ENCODE measurements at places on chromosomes 13 and 19.

- no peak for DNase-seq
Observed at GRCh38 chr13:39740761-39741160, 85.3 kb downstream of the COG6 start.

GRCh38 chr13:104832231-104832630, 1703.2 kb downstream of the EFNB2 start:
- no peak for DNase-seq

DNA sequence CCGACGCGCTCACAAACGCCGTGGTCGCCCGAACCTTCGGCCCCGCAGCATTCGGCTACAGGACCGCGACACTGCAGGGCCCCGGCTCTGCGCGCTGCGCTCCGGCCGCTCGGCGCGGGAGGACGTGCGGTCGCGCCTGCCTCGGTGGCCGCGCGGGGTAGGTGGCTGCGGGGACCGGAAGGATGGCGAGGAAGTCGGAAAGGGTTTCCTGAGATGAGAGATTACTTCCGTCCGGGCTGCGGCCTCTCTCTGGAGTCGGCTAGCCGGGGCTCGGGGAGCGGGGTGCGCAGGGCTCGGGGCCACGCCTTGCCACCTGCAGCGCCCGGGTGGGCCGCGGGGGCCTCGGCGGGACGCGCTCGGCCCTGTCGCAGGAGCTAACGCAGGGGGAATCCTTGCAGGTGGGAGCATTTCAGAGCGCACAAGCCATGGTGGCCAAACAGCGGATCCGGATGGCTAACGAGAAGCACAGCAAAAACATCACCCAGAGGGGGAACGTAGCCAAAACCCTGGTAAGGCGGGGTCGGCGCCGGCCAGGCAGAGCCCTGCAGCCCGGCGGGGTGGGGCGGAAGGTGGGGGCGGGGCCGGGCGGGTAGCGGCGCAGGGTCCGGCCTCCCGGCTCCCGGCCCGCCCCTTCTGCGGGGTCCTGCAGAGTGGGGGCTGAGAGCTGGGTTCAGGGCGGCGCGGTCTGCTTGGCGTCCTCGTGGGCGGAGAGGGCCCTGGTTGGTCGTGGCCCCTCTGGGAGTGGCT, at the start of gene SERP2:
SERP2 (plus strand) TSS at position 224 of the 747 bp plus-strand sequence; CDS start at position 426, 202 bp downstream.
- DNase-seq: peak; percentile 62

DNA sequence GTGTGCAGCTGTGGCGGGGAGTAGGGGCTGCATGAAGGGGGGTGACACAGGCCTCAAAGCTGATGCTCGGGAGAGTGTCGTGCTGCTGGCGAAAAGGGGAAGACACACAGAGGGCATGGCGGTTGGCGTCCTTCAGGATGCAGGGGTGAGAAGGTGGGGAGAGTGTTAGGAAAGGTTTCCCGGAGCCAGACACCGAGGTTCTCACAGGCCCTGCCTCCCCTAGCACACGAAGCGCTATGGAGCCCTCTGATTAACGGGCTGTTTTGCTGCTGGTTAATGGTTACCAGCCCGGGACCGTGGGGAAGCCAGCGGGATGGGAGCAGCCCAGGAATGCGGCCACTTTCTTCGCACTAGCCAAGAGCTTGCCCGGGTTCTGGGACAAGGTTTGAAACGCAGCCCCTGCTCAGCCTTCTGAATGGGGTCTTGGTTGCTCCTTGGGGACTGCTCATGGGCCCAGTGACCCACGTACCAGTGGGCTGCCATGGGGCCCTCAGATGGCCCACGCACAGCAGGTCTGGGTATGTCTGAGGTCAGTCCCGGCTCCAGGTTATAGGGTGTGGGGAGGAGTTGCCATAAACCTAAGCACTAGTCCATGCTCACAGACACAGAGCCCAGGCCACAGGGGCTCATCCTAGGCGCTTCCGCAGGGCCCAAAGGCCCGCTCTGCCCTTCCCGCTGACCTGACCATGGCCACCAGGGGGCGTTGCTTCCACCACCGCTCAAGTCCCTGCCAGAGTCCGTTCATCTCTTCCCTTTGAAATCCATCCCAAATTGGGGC, 31.3 kb upstream of the ISYNA1 start:
- peak; percentile 82 for DNase-seq

DNA sequence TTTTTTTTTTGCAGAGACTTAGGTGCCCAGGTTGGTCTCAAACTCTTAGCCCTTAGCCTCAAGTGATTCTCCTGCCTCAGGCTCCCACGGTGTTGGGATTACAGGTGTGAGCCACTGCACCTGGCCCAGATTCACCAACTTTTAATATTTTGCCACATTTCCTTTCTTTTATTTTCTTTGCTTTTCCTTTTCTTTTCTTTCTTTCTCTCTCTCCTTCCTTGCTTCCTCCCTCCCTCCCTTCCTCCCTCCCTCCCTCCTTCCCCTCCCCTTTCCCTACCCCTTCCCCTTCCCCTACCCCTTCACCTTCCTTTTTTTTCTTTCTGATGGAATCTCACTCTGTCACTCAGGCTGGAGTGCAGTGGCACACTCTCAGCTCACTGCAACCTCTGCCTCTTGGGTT, 35.3 kb downstream of the BICRA start:
- DNase-seq: no peak

DNA sequence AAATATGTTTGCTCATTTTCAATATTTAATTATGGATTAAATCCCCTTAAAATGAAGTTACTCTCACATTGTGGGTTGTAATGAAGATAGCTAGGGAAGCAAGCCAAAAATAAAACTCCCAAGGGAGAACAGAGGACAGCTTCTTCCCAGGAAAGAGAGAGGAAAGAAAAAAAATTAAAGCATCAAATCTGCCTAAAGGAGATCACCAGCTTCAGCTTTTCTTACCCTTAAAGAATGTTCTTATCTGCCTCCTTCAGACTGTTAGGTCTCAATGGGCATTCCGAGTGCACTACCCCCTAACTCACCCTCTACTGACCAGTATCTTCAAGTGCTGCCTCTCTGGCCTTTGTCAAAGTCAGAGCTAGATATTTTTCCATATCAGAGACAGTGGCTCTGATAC, 55.2 kb downstream of the XPO4 start:
- no peak for DNase-seq

GRCh38 chr19:50358483-50359327, 6.7 kb downstream of the NAPSA start:
- DNase-seq: peak; percentile 72

- DNase-seq: no peak
Observed at GRCh38 chr19:33730858-33731607, 65.6 kb upstream of the KCTD15 start.

GRCh38 chr19:33864311-33864850, 67.7 kb downstream of the KCTD15 start:
- DNase-seq: no peak

DNA sequence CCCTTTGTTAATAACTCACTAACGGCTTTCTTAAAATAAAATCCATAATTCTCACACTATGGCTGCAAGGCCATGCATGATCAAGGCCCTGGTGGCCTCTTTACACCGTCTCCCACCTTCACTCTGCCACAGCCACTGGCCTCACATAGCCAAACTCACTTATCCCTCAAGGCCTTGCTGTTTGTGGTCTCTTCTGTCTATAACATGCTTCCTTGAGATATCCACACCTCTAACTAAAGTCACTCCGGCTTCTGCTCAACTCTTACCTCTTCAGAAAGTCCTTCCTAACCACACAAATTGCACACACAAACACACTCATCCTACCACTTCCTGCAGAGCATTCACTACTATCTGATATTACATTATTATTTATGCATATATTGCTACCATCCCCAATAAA, 262.5 kb downstream of the DIAPH3 start:
- no peak for DNase-seq

- no peak for DNase-seq
Observed at GRCh38 chr19:33712268-33712667, 84.4 kb upstream of the KCTD15 start.

DNA sequence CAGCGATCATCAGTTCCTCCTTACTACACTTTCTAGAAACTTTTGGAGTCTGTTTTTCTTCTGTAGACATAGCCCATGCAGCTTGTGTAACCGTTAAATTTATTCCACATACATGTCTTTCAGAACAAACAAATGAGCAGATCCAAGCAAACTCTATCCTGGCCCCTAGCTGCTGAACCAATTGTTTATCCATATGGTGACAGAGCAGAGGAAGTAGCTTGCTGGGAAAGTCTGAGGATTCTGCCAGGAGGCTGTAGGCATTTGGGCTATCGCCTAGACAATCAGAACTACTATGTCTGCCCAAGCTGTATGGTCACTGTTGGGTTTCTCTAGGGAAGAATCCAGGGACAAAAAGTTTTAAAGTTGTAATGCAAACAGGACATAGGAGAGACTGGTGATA, 343.7 kb downstream of the SPRY2 start:
- no peak for DNase-seq

GRCh38 chr19:14119644-14120496, 2.3 kb upstream of the PRKACA start:
- DNase-seq: no peak

GRCh38 chr19:15166700-15167099, 34.1 kb downstream of the NOTCH3 start:
- no peak for DNase-seq

- no peak for DNase-seq
Observed at GRCh38 chr19:6421075-6422014, 3.3 kb downstream of the KHSRP start.

GRCh38 chr19:7928741-7929701, 3.1 kb upstream of the CTXN1 start:
- DNase-seq: peak; percentile 77

- DNase-seq: no peak
Observed at GRCh38 chr13:113827021-113827420, 36.9 kb downstream of the GAS6 start.

DNA sequence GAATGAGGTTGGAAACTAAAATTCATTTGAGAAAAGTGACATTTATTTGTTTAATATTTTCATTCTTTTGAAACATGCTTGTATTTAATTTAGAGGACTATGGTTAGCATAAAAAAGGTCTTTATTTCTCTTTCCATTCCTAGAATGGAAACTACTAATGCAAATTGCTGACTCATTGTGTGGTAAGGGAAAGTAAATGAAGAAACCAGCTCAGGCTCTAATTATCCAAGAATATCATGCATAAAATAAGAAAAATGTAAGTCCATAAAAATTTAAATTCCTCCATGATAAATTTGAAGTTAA, 777.0 kb upstream of the SLITRK1 start:
- DNase-seq: no peak

- DNase-seq: no peak
Observed at GRCh38 chr13:107250628-107251027, 682.7 kb upstream of the ARGLU1 start.

- peak; percentile 17 for DNase-seq
Observed at GRCh38 chr13:41802684-41803444, 158.0 kb downstream of the VWA8 start.

DNA sequence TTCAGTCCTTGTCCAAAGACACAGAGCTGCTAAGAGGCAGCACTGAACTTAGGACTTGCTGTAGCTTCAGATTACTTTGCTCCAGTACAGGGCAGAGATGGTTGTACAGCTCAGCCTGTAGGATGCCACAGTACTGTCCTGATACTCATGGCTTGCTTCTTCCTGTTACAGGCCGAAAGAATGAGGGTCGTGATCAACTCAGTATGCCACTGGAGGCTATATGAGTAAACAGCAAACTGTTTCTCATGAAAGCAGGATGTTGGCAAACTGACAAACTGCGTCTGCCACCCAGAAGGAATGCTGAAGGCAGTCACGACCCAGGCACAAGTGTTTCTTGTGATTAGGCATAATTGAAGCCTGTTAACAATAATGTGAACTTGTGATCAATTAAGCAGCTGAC, 2.8 kb downstream of the ZNF749 start:
- DNase-seq: no peak

DNA sequence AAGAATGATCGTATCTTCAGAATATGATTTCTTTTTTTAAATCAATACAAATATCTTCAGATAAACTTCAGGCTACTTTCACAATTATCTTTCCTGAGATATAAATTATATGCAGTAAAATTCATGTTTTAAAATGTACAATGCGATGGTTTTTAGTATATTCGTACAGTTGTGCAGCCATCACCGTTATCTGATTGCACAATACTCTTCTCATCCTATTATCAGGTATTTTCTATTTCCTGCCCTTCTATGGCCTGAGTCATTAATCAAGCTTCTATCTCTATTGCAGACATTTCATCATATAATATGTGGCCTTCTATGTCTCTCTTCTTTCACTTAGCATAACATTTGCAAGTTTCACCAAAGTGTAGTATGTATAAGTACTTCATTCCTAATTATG, 1360.2 kb upstream of the SLC10A2 start:
- no peak for DNase-seq

DNA sequence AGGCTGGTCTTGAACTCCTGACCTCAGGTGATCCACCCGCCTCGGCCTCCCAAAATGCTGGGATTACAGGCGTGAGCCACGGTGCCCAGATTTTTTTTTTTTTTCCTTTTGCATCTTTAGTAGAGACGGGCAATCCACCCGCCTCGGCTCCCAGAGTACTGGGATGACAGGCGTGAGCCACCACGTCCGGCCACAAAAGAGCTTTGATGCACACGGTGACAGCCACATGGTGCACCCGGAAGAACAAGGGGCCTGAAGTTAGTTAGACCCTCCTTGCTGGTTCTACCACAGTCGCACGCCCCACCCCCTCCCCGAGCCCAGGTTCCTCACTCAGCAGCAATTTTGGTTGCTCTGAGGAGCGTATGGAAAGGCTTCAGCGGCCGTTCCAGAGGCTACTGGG, 54.2 kb upstream of the USE1 start:
- no peak for DNase-seq

DNA sequence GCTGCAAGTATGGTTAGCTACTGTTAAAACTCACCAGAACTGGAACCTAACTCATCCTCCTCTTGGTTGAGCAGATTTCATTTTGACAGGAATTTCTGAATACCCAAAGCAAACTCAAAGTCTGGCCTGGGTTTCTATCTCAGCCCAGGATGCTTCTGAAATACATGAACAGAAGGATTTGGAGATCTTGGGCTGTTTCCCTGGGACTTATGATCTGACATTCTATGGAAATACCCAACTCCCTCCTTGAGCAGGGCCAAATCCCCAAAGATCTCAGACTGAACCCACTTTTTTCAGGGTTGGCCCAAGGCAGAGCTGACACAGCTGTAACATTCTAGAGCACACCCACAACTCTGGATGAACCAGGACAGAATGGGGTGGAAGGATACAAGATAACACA, 1.1 kb upstream of the ITM2B start:
- DNase-seq: no peak

DNA sequence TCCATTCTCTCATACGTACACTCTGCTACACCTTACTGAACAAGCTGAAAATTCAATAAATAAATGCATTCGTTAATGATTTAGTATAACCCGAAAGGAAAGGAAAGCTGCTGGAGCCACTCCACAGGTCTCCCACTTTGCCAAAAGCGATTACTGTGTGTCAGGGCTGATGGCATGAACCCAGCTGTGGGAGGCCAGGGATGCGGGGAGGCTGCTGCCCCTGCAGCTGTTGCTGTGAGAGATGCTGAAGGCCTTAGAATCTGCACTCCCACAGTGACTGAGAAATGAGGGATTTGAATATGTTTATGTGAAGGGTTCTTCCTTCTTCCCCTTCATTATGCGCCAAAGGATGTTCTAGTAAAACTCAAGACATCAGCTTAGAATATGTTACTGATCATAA, 58.7 kb upstream of the NBEA start:
- no peak for DNase-seq

GRCh38 chr13:100525453-100526317, 62.9 kb downstream of the GGACT start:
- no peak for DNase-seq

- peak; percentile 80 for DNase-seq
Observed at GRCh38 chr19:17234911-17235299, 8.9 kb downstream of the OCEL1 start.

- DNase-seq: no peak
Observed at GRCh38 chr13:96795670-96796069, 198.6 kb downstream of the OXGR1 start.

Measured in GM03348 (cell line).